CD4-positive, alpha-beta T cell treated with Interleukin-6 for 4 hours (primary cell): ENCODE measurements at places on chromosomes 4 and X.
A peak's percentile ranks its signal among the peaks of the same experiment; 100 is the strongest.

DNA sequence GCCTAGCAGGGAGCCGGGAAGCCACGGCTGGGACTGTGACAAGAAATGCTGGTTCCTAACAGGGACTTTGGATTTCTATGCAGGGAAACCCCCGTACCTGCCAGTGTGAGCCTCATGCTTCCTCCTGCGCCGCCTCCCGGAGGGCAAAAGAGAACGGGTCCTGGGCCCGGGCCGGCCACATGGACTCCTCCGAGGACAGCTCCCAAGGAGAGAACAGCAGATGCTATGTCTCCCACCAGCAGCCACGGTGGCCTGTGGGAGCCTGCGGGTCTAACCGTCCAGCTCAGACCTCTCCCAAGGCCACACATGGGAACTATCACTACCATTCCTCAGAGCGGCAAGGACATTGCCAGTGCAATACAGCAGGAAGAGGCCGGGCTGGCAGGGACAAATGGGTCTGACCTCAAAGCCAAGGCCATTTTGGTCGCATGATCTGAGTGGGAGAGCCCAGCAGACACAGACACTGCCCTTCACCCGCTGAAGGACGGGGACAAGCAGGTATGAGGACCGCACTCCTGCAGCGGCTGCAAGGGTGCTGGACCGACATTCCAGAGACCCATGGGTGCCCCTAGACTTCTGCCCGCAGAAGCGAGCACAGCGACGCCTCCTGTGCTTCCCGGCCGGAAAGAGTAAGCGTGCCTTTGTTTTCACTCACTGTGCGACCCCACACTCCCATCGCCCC lies 4.5 kb upstream of the C4orf50 start:
- no peak for DNase-seq

DNA sequence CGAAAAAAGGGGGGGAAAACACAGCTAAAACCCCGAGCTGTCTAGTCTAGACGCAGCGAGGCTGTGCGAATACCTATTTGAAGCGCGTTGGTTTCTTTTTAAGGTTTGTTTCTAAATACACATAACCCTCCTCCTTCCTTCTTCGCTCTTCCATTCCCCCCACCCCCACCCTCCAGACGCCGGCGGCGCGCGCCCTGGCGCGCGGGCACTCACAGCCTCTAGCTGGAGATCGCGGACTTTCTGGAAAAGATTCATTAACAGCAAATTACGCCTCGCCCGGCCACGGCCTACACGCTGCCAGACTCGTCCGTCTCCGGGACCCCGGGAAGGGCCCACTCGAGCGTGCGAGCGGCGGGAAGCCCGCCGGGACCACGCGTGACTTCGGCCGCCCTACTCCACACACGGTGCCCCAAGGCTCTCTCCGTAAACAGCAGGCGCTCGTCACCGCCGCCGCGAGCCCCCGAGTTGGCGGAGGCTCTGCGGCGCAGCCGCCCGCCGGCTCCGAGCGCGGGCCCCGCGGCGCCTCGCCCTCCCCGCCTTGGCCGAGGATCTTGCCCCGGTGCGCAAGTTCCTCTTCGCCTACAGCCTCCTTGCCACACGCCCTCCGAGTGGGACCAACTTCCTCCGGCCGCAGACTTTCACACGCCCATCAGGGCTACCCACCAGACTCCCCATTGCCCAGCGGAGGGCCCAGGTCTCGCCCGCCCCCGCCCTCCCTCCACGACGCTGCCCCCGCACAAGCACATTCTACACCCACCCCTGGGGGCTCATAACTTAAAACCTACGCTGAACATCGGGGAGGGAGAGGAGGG lies 2.0 kb downstream of the BCOR start:
- peak; percentile 49 for DNase-seq

GRCh38 chr4:7423391-7423790 lies 11.3 kb downstream of the PSAPL1 start:
- no peak for DNase-seq

- DNase-seq: no peak
Observed at GRCh38 chrX:130623518-130623917, 221.7 kb downstream of the RBMX2 start.

GRCh38 chr4:110516106-110516922 lies 40.4 kb downstream of the ENPEP start:
- DNase-seq: peak; percentile 82

GRCh38 chr4:119315036-119315435 lies 6.9 kb downstream of the FABP2 start:
- DNase-seq: no peak

DNA sequence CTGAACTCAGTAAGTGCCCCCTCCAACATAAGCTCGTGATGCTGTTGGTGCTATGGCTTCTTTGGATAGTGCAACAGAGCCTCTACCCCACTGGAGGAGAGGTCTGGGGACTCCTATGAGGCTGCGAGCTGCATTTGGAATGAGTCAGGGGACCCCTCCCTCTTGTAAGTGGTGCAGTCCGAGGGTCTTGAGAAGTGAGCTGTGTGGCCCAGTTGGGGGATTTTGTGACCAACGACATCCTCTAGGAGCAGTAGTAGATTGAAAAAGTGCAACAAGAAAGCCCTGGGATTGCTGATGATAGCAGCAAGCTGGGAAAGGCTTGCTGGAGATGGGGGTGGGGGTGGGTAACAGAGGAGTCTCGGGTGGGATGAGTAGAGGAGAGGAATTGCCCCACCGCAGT lies 3.1 kb downstream of the FRMPD3 start:
- no peak for DNase-seq

DNA sequence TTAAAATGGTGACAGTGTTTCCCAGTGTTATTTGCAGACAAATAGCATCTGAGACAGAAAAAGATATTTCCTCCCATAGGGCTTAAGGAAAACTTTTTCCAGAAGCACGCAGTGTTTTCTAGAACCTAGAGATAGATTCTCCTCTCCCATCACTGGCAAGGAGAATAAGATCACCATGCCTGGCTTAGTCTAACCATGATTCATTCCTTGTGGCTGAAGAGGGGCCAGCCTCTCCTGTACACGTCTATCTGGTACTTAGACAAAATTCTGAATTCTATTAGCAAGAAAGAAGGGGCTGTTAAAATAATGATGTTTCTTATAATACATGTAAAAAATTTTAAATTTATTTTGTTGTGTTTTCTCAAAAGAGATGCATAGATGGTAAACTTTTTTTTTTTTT lies 296.1 kb upstream of the LDB2 start:
- DNase-seq: no peak

DNA sequence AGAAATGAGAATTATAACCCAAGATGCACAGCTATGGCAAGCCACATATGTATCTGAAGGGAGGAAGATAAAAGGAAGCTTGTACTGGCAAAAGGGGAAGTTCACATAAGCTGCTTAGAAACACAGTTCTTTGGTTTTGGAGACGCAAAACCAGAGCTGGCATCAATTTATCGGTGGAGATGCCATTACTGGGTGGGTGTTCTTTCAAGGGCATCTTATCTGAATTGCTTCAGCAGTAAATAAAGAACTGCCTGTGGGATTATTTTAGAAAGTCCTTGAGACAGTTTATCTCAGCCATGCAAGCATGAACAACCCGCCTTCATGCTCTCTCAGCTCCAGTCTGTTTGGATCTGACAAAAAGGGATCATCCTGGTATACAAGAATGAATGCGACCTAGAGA lies 60.8 kb downstream of the DDX60 start:
- no peak for DNase-seq

DNA sequence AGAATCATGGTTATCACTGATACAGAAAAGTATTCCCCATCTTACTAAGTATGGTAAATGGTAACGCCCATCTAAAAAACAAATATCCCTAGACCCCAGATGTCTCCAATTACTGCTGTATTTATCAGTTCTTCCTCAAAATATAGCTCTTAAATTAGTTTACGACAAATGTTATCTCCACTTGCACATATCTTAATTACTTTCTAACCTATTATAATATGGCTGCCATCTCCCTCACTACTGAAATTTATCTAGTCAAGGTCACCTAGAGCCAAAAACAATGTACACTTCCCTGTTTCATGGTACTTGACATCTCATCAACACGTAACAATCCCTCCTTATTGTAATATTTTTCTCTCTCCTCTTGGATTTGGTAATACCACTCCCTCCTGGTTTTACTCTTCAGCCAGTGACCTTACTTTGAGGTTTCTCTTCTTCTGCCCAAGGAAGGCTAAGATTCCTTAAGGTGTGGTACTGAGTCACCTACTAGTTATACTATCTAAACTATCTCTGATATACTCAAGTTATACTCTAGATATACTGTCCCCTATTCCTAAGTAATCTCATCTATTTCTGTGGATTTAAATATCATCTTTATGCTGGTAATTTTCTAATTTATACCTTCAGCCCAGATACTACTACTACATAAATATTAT lies 8.6 kb downstream of the LCORL start:
- DNase-seq: no peak

DNA sequence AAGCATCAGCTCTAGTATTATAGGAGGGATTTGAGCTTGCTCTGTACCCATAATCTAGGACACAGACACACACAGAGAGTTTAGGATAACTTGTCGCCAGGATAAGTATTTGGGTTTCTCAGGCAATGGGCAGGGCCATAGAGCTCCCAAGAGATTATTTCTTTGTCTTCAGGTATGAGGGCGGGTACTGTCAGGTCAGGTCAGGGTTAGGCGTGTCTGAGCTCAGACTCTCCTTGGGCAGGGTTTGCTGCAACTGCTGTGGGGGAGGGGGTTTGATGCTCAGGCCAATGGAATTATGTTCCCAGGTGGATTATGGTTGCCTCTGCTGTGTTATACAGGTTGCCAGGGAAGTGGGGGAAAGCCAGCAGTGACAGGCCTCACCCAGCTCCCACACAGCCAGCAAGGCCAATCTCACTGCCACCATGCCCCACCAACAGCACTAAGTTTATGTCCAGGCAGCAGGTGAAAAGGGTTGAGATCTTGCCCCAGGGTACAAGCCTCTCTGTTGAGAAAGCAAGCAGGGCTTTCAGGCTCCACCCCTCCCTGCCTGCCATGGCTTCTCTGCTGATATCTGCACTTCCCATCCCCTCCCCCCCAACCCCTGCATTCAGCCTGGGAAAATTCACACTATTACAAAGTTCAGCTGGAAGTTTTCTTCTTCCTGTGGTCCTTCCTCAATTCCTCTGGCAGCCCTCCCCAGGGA lies 101.3 kb downstream of the RRAGB start:
- no peak for DNase-seq

GRCh38 chr4:116469582-116469981 lies 615.8 kb downstream of the TRAM1L1 start:
- no peak for DNase-seq

DNA sequence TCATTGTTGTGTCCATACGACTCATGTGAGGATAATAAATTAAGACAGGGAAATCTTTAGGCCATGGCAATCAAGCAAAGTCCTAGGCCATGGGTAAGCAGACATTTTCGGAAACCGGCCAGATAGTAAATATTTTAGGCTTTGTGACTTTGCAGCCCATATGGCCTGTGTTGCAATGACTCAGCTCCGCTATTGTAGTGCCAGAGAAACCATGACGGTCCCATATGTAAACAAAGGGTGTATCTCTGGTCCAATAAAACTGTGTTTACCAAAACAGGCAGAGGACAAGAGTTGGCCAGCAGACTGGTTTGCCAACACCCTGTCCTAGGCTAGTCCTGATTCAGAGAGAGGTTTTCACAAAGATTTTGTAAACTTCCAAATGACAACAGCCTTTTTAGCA lies 5.0 kb downstream of the FAM114A1 start:
- DNase-seq: no peak

- DNase-seq: no peak
Observed at GRCh38 chr4:88188738-88189417, 30.4 kb upstream of the ABCG2 start.

DNA sequence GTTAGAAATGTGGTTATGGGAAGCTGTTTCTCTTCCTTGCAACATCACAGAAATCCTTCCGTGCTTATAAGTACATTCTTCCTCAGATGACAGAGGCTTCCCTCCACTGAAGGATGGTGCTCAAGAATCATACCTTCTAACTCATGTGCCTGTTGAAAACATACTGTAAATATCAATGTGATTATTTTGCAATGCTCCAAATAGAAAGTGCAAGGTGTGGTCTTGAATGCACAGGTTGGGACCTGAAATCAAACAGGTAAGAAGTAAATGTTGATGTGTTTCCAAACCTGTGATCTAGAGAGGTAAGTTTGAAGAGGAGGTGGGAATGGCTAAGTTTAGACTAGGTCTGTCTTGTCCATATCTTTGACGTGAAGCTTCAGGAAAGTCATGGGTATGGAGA lies 87.7 kb downstream of the ZNF518B start:
- no peak for DNase-seq
